ENCODE measurements at places on chromosomes 2 and 18.

DNA sequence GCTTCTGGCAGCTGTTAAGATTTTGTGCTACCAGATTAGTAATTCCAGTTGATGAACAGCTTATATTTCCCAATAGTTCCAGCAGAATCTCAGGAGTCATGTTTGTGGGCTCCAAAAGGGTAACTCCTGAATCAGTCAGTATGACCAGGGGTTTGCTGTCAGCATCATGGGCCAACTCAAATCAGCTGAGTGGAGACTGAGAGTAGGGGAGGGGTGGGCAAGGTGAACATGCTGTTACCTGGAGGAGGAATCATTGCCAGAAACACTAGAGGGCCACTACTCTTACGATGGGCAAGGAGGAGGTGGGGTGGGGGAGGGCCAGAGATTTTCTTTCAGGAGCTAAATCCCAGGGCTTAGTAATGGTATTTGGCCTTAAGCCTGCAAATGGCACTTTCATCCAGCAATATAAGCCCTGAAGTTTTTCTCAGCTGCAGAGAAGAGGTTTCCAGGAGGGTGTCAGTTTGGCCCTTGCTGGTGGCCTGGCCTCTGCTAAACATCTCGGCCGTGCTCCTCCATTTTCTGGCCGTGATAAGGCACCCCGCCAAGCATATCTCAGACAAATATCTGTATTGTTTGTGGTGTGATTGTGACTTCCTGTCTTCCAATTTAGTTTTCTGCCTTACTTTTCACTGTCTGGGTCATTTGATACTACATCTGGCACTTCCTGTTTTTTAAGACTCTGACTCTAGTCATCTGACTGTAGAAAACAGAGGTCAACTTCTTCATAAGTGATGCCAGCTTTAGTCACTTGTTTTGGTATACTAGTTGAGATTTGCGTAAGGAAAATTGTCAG is 120.5 kb upstream of the CXCR4 start:
- peak; percentile 47 for DNase-seq

DNA sequence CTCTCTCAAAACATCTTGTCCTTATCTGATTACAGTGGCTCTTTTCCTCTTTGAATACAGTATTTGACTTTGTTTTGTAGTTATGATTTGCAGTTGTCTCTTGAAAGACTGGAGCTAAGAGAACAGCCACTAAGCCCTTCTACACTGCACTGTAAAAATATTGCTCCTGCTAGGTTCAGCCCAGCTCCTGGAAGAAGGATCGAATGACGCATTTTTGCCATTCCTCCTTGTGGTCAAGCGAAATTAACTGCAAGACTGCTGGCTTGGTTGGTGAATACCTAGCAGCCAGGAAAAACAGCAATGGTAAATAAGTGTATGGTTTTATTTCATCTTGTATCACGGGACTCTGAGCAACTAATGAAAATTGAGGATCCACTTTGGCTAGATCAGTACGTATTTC is 407.8 kb upstream of the CDH2 start:
- no peak for DNase-seq

DNA sequence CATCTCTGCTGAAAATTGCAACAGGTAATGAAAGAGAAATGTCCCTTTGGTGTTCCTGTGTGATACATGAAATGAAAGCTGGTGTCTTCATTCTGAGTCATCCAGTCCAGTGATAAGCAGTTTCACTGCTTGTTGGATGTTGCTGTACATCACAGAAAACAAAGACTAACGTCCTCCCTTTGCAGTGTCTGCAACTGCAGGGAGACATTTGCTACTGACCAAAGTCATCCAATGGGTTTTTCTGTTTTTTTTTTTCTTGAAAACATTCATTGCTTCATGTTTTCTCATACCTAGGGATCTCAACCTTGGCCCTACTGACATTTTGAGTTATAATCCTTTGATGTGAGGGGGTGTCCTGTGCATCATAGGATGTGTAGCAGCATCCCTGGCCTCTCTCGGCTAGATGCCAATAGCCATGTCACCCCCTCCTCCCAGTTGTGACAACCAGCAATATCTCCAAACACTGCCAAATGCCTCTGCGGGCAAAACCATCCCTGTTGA is 63.6 kb upstream of the FZD5 start:
- no peak for DNase-seq

DNA sequence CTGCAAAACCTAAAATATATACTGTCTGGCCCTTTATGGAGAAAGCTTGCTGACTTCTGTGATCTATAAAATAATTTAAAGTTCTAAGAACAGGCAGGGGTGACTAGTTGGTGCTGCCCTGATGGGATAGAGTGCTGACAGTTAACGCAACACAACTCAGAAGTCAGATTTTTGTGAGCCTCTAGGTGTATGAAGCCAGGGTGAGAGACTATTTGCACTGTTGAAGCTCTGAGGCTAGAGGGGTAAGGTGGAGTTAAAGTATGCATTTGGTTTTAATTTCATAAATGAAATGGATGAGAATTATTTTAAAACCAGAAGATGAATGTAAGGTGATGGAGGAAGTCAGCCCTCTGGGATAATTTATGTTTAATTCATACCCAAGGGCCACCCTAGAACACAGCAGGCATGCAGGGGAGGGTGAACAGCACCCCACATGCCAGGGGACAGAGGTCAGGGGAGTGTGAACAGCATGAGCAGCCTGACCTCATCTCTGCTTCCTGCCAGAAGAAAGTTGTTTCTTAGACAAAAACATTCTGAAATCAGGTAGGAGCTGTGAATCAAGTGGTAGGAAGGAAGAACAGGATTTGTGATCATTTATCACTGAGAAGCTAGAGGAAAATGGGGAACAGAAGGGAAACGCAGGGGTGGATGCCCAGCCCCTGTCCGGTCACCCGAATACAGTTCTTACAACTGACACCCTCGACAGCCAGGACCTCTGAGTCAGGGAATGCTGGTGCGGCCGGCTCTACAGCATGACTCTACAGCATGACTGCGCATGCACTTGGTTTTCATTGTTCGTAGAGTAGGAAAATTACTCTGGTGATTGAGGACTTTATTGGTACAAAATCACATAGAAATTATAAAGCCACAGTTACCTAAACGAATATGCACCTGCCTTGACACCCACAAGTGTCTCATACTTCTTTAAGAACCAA is 93.1 kb downstream of the MBP start:
- no peak for DNase-seq

DNA sequence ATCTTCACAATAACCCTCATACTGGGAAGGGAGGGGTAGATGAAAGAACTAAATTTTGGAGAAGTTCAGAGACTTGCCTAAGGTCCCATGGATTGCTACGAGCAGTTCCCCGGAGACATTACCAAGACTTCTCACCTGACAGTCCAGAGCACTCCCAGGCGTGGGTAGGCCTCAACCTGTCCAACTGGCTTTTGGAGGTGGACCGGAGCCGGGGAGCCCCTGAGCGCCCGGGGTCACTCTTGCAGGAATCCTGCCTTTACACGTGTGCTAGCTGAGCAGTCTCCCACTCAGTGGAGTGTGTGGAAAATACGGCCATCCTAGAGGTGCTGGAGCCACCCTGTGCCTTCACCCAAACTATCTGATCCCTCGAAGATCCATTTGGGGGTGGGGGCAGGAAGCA is 8.0 kb downstream of the POMC start:
- no peak for DNase-seq

GRCh38 chr18:60021556-60021955 is 121.8 kb downstream of the PMAIP1 start:
- no peak for DNase-seq

- no peak for DNase-seq
Observed at GRCh38 chr18:22189449-22190166, 20.2 kb downstream of the GATA6 start.

DNA sequence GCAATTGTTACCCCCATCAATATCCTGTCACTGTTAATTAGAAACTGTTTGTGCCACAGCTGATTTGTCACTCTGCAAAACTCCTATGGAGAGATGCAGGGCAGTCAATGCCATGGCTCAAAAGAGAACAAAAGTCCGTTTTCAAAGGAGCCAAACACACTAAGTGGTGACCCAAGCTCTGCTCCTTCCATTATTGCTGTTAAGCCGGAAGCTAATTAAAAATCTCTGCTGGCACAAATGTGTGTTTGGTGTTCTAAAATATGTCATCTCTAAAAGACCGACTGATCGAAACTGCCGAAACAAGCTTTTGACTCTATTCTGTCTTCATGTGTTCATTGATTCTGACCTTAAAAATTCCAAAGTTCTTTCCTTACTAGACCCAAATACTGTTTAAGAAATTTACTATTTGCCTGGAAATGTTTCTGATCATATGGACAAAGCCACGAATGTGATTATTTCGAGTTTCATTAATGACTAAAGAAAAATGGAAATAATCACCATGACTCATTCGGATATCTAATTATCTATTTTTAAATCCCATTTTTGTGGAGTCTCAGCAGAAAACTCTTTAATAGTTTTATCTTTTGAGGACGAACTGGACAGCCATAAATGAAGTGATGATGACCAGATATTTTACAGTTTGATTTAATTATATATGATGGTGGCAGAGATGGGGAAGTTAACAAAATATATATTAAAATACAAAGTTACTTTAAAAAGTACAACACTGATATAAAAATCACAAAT is 287.6 kb downstream of the SOCS6 start:
- DNase-seq = no peak

GRCh38 chr2:129396980-129397599 is 582.4 kb upstream of the RAB6C start:
- DNase-seq = no peak

DNA sequence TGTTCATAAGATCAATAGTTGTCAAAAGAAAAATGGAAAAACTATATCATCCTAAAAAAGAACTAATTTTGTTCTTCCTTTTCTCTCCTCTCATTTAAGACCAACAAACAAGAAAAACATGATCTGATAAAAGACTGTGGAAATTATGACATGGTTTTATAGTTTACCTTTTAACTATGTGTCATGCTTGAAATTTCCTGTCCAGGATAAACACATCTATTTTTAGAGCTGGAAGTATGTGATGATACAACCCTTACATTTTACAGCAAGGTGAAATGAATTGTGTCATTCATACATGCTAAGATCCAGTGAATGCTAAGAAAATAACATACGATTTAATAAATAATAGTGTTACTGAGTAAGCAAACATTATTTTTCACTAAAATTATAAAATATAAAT is 89.9 kb downstream of the GULP1 start:
- DNase-seq = no peak

GRCh38 chr18:67239826-67240225 is 276.7 kb downstream of the DSEL start:
- no peak for DNase-seq

GRCh38 chr2:55743583-55743982 is 49.9 kb upstream of the PNPT1 start:
- no peak for DNase-seq

DNA sequence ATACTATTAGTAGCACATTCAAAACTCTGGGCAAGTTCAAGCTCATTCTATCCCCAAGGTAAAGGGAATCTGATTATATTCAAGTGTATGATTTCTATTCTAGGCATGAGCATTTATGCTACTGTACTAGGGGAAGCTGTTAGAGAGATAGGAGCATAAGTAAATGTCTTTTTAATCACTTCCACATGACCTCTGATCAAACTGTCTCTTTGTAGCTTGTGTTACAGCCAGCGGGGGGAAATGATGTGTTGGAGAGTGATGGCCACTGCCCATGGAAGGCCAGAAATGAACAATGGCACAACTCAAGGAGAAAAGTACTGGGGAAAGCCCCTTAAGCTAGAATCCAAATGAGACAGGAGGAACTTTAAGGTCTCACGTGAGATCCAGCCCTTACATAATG is 894.9 kb upstream of the CDH2 start:
- DNase-seq = no peak
